ENCODE measurements at places on chromosomes 7 and 10.

DNA sequence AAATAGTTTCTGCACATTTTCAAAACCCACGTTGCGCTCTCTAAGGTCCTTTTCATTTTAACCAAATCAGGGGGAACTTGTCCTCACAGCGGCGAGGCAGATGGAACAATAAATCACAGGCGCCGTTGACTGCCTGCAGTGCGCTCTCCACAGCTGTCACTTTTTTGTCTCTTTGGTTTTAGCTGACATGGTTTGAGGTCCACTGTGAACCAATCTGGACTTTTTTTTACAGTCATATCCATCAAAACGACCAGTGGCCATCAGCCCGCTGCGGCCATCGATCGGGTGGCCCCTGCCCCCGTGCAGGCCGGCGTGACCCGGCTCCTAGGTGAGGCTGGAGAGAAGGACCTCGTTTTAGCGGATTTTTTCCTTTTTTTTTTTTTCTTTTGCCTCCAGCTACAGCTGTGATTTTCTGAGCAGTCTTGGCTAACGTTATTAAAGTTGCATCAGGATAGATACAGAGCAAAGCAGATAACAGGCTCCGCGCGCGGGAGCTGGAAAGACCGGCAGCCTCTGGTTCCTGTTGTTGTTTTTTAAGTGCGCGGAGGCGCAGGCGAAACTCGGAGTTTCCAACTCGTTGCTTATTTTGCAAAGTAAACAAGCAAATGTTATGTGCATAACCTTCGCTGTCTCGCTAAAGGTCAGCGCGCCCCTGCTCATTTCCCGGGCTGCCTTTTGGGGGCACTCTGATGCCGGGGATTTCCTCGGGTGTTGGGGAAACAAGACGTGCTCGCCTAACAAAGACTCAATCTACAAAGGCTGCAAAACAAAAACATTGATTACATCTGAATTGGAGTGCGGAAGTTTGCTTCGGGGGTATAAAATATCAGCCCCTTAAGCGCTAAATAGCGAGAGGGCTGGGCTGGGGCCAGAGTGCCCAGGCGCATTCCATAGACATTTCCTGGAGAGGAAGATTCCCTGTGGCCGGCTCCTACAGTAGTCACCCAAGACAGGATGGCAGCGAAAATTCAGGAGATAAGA is 414.8 kb upstream of the MKI67 start:
- no peak for ATAC-seq

DNA sequence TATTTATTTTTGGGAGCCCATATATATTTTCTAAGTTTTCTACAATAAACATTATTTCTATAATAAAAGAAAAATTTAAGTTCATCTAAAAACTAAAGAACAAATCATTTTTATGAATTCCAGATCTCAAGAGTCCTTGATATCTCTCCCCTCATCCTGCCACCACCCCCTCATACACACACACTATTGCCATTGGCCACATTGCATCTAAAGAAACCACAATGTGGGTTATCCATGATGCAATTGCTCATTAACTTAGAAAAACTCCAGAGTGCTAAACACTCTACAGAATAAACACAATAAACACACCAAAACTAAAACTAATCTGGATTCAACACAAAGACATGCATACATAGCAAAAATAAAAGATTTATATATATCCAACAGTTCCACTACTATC is 37.8 kb downstream of the FAM13C start:
- ATAC-seq: no peak

DNA sequence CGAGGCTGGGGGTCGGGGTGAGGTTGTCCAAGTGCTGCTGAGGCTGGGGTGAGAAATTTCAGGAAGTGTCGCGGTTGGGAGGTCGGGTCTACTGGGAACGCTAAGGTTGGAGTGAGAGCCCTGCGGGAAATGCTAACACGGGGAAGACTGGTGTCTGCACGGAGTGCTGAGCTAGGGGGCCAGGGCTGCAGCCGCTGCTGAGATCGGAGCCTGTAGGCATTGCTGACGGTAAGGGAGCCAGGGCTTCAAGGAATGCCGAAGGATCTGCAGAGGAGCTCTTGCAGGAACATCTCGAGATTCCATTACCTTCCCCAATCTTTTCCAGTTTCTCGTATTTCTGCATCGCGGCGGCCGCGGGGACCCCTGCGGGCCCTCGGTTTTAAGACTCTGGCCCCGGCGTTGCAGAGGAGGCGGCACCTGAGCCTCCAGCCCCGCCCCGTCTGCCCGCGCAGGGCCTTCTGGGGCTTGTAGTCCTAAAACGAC is at the start of gene CDK5:
Gene CDK5, minus strand, starts transcription at position 392 of the 483 bp plus-strand sequence. Its CDS starts 49 bp downstream, at position 343.
- no peak for ATAC-seq

DNA sequence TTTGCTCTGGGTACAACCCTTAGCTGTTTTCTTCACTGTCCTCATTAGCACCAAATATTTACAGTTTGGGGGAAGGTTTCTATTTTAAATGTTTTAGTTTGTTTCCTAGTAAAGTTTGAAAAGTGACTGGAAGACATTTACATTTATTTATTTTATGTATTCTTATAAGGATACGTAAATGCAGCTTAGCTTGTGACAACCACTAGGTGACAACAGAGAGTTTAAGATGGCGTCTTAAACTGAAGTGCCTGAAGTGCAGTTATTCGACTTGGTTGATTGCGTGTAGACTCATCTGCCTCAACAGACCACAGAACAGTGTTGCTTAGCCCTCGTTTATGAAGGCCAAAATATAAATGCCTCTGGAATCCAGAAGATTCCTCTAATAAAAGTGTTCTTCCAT is 378.2 kb upstream of the MYO3A start:
- no peak for ATAC-seq

DNA sequence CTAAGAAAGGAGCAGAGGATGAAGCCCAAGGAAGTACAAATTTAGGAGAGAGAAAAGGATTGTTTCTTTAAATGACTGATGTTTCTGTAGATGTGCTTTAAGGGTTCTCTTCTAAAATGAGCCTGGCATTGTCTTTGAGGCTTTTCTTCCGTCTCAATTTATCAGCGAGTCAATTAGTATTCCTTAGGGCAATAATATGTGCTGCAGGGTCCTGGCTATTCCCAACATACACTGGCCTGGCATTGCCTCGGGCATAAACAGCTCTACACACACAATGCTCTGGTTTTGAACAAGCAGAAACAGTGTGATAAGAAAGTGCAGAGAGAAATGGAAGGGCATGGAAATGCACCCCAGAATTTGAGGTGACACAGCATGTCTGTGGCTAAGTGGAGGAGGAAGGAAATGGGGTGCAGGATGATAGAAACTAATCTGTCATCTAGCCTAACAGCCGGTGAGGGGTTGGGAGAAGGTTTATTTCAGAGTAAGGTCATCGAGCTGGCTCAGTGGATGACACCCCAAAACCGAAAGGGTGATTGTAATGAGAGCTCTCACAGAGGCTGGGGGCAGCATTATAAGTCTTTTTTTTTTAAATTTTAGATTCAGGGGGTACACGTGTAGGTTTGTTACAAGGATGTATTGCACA is 67.5 kb upstream of the ARHGAP21 start:
- no peak for ATAC-seq

DNA sequence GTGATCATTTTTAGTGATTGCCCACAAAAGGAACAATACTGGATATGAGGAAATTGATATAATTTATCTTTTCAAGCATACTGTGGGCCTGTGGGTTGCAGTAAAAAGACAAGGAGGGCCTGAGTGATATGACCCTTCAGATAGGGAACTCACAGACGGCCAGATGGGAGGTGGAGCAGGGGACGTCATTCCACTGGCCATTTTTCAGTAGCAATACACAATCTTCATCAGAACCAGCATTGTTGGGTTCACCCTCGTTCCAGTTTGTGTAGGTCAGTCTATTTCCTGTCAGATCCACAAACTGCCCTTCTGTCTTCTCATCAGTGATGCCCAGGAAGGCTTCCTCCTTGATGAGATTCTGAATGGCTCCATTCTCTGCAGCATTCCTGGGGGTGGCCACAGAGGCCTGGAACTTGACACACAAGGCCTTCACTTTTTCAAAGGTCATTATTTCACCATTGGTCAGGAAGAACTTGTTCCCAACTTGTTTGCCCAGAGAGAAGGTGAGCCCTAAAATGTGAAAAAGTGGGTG is 4.5 kb downstream of the MBL2 start:
- no peak for ATAC-seq

GRCh38 chr7:111498391-111499007 is 63.8 kb downstream of the IMMP2L start:
- no peak for ATAC-seq

DNA sequence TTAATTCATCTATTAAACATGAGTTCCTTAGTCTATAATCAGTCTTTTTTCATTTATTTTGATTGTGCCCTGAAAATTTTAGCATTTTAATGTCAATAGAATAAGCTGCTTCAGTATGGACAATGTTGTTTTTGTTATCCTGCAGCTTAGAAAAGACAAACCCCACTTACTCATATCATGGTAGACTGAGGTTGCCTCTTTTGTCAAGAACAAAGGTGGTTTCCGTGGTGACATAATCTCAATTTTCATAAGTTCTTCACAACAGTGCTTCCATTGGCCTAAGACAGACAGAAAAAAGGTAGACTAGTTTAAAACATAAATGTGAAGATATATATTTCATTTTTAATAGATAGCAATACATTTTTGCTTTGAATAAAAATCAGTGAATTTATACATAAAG is 69.1 kb downstream of the RTKN2 start:
- ATAC-seq: no peak

- no peak for ATAC-seq
Measured at GRCh38 chr10:43128958-43129706, 9.1 kb upstream of the CSGALNACT2 start.

DNA sequence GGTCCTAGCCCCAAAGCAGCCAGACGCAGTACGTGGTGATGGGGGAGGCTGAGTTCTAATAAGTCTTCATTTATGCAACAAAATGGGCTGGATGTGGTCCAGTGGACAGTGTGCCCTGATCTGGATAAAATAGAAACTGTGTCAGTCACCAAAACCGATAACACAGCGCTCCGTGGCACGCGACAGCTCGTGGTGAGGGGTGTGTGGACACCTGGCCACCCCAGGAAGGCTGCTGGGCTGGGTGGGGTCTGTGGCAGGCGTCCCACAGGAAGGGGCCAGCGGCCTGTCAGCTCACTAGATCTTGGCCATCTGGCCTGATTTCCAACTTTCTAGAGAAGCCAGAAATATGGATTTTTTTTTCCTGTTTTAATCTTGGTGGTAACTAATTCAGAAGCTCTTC is 17.0 kb downstream of the FAM20C start:
- ATAC-seq: no peak
